ENCODE measurements at places on chromosomes 7 and 10.

DNA sequence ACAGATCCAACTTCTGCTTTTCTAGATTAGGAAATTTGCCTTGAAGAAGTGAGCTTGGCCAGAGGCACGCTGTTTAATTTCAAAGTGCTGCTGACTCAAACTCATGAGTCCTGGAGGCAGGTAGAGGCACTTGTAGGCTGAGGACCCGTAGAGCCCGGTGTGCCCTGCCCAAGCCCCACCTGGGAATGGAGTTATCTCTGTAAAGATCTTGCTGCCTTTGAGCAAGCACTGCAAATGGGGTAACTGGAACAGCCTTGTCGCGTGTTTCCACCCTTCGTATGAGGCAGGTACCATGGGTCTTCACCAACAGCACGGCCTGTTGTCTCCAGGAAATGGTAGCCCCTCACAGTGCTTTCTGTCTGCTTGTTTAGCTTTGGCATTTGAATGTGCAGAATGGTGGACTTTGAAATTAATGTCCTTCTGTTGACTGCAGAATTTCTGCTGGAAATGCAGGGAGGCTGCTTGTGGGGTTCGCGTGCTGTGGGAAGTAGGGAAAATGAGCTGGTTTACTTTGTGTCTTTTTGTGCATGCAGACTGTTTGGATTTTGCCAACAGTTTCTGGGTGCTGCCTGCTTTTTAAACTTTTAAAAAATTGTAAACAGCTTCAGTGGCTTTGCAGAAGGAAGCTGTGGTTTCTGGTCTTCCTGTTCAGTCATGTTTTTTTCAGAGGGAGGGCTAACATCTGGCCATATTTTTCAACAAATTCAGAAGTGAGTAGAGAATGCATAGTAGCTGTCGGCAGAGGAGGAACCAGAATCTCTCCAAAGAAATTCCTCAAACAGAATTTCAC is 27.2 kb downstream of the CCM2 start:
- DNase-seq: no peak

- DNase-seq: no peak
Measured at GRCh38 chr7:74351836-74352235, 62.6 kb downstream of the CLIP2 start.

- DNase-seq: no peak
Measured at GRCh38 chr10:130761032-130761575, 550.4 kb downstream of the TCERG1L start.

DNA sequence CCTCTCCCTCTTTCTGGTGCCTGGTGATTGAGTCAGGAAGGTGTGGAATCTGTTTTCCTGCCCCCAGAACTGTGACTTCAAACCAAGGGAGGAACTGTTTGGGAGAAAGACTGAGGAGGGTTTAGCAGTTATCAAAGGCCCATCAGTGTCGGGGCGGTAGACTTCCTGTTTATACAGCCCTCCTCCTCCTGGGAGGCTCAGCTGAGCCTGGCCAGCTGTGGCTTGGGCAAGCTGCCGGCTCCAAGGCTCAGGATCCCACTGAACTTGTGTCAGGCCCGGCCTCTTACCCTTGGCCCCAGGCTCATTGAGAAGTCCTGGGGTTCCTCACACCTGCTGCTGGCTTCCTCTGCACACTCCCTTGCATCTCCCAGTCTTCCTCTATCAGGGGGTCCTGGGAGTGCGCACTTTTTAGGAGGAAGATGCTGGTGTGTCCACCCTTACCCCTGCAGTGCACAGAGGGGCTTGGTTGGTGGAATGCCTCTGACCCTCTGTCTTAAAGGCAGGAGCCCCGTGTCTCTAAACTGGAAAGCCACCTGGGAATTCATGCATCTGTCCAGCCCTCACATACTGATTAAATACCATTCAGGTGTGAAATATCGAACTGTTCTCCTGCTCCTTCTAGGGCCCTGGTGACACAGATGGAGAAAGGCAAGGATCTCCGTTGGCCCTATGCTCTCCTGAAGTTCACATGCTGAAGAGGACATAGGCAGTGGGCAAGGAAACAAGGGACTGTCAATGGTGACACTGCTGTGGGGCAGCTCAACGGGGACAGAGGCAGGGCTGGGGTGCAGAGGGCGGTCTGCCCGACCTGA is 32.4 kb downstream of the CXCL12 start:
- no peak for DNase-seq

GRCh38 chr7:3156508-3156907 is 112.8 kb upstream of the CARD11 start:
- no peak for DNase-seq

GRCh38 chr10:102508506-102508905 is 4.7 kb downstream of the SUFU start:
- DNase-seq: no peak

DNA sequence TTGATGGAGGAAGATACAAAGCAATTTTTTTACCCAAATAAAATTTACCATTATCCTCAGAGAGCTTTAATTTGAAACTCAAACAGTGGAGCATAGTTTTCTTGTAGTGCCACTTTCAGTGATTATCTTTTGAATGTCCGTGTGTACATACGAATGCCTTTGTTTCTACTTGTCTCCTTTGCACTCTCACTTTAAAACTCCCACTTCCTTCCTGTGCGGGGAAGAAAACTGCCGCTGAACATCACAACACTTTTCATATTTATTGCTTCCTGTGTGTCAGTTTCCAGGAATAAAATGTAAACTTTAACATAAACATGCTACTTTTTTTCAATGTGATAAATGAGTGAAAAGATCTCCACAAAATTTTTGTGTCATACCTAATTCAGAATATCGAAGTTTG is 102.4 kb downstream of the SEMA3A start:
- DNase-seq: no peak

GRCh38 chr7:84735677-84736076 is 451.2 kb downstream of the SEMA3D start:
- DNase-seq: no peak

DNA sequence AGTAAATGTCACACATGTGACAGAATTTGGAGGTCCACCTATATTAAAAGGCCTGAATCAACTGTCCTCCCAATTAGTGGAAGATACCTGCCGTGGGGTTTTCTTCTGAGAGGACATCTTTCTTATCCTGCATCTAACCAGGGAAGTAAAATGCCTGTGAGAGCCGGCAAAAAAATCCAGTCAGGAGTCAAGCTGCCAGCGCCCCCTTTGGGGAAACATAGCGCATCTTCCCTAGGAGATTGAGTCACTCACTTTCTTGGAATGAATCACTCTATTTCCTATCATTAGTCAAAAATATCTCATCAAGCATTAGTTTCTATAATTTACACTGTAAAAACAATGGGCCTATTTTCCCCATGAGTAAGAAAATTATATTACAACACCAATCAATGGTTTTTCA is 66.4 kb upstream of the ANK3 start:
- DNase-seq: no peak

DNA sequence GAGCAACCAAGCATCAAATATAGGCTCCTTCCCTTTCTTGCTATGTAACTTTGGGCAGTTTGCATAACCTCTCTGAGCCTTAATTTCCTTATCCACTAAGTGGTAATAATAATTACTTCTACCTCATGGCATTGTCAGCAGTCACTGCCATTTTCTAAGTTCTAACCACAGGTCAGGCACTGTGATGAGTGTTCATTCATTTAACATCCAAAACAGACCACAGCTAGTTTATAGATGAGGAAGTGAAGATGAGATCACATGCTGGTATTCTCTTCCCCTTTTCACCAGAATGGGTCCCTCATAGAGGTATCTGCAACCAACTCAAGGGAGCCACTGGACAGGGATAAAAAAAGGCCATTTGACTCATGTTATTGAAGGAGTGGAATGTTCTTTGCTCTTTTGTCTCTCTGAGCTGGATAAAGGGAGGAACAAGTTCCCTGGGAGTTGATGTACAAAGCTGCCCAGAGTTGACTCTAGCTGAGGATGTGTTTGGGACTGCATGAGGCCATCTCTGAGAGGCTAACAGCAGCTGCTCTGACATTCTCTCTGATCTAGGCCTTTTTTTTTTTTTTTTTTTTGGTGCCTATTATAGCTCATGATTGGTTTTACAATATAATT is 65.0 kb downstream of the DNAJC12 start:
- DNase-seq: no peak

DNA sequence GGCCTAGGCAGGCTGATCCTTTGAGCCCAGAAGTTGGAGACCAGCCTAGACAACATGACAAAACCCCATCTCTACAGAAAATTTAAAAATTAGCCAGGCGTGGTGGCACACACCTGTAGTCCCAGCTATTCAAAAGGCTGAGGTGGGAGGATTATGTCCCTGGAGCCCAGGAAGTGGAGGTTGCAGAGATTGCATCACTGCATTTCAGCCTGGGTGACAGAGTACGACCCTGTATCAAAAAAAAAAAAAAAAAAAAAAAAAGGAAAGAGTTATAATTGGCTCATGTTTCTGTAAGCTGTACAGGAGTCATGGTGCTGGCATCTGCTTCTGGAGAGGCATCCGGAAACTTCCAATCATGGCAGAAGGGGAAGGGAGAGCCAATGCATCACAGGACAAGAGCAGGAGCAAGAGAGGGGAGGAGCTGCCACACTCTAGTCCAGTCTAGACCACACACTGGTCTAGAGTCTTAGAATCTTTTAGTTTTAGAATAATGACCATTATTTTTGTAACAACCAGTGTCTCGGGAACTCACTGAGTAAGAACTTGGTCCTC is 16.8 kb downstream of the DOCK1 start:
- DNase-seq: no peak

DNA sequence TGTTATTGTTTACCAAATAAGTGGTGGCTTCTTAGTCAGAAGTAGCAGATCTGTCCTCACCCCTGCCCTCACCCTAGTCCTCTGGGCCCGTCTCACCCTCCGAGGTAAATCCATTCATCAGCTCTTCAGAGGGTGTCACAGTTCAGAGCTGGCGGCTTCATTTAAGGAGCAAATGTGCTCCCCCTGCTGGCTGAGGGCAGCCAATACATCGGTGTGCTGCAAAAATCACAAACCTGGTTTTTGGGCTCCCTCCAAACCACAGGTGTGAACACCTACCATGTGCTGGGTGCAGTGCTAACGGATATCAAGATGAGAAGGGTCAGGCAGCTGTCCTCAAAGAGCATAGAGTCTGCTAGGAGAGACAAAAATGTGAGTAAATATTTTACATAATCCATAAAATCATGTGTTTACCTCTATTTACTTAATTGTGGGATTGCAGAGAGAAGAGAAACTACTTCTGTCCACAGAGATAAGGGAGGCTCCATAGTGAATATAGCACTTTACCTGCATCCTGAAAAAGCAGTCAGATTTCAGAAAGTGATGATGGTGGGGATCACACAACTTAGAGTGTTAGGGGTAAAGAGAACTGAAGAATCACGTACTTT is 15.5 kb upstream of the CRTAC1 start:
- DNase-seq: no peak

DNA sequence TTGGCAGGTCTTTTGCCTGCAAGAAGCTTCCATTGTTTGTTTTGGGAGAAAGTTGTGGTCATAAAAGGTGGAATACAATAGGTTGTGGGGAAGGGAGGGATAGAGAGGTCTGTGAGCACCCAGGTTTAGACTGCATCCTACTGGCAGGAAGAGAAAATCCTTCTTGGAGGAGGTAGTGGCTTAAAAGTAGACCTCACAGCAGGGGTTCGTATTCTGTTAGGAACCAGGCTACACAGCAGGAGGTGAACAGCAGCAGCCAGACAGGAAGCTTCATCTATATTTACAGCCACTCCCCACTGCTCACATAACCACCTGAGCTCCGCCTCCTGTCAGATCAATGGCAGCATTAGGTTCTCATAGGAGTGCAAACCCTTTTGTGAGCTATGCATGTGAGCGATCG is 245.3 kb downstream of the NSUN6 start:
- DNase-seq: no peak

- DNase-seq: no peak
Measured at GRCh38 chr7:133428876-133429275, 176.0 kb downstream of the EXOC4 start.

DNA sequence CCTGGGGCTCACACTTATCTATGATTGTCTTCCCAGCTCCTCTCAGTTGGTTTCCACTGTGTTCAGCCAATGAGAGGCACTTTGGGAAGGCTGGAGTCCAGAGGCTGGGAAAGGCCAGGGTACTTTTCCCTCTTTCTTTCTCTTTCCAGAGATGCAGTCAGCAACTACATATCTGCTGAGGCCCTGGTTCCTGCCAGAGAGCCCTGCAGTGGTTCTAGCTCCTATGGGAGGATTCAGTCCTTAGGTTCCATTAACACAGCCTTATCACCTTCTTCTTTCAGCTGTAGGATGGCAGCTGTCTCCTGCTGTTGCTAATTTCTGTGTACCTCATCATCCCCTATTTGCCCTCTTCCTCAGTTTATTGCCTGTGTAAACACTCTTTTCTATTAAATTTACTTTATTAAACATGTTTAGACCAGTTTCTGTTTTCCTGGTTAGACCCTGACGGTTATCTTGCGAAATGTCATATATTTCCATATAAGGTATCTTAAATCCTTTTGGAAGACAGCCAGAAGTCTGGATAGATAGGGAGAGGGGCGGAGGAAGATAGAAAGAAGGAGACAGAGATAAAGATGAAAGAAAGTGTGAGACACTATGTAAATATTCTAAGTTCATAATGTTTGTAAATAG is 100.3 kb downstream of the HGF start:
- no peak for DNase-seq

DNA sequence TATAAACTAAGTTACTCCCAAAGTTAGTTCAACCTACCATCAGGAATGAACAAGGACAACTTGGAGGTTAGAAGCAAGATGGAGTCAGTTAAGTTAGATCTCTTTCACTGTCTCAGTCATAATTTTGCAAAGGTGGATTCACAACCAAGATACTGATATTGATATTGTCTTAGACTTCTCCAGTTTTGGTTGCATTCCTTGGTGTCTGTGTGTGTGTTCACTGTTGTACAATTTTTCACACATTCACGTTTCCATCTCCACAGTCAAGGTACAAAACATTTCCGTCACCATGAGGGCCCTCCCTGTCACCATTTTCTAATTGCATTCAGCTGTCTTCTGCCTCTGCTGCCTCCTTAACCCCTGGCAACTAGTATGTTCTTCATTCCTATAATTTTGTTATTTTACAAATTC is 41.1 kb downstream of the AKR1E2 start:
- no peak for DNase-seq

- DNase-seq: peak; percentile 1
Measured at GRCh38 chr10:94963901-94964300, 25.4 kb downstream of the CYP2C9 start.

- no peak for DNase-seq
Measured at GRCh38 chr10:49134327-49134726, 506 bp upstream of the FAM170B start.

- peak; percentile 90 for DNase-seq
Measured at GRCh38 chr7:120857588-120858573, at the start of gene TSPAN12. Gene TSPAN12, minus strand, starts transcription at chr7:120858144. Its CDS starts 1,381 bp downstream, at chr7:120856763.

- DNase-seq: no peak
Measured at GRCh38 chr10:47379445-47379785, 4.7 kb downstream of the ZNF488 start.

DNA sequence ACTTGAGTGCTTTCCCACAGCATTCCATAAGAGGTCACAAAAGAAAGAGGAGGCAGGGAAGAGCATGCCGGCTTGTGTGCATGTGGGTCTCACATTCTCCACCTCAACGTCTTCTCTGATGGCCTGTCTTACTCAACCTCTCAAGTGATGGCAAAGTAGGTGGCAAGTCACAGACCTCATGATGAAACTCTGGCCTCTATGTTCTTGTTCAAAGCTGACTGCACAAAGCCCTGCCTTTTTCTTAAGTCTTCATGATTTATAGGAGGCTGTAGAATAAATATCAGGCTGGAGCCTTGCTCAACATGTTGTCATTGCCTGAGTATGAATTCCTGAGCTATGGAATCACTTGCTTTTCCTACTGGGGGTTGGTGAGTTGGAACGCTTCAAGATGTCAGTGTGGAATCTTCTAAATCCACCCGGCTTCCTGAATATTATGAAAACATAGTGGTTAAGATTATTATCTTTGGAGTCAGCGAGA is 213.6 kb upstream of the INHBA start:
- peak; percentile 79 for DNase-seq

- DNase-seq: no peak
Measured at GRCh38 chr7:89094269-89094668, 298.7 kb upstream of the TEX47 start.

GRCh38 chr7:64907641-64908326 is 4.7 kb downstream of the ZNF273 start:
- no peak for DNase-seq
